ENCODE measurements at places on chromosomes 6 and 20. TPM values are rescaled to one million over a fixed set of nuclear protein-coding genes. Genes with fewer than 3 reads are reported as not detected.

GRCh38 chr6:70162972-70163371 is 139.9 kb downstream of the COL9A1 start:
- no peak for DNase-seq

- no peak for DNase-seq
Measured at GRCh38 chr6:144310765-144311164, 25.6 kb downstream of the UTRN start.

DNA sequence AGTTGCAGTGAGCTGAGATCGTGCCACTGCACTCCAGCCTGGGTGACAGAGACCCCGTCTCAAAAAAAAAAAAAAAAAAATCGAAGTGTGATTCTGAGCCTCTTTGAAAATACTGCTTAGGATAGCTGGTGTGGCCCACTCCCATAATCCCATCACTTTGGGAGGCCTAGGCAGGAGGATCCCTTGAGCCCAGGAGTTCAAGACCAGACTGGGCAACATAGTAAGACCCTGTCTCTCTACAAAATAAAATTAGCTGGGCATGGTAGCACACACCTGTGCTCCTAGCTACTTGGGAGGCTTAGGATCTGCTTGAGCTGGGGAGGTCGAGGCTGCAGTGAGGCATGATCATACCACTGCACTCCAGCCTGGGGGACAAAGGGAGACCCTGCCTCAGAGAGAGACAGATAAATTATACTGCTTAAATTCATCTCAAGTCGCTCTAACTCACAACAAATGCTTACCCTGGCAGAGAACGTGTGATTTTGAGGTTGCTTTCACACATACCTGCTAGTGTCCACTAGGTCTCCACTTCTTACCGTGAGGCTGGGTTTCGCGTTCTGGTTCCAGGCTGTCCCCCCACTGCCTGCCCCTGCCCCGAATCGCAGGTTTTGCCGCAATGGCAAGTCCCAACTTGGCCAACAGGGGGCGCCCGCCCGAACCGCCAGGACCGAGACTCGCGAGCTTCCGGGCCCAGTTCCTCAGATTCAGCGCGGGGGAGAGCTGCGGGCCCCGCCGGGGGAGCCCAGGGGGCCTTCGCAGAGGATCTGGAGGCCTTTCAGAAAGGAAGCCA is 12.3 kb upstream of the TMC2 start:
- DNase-seq: peak; percentile 93

DNA sequence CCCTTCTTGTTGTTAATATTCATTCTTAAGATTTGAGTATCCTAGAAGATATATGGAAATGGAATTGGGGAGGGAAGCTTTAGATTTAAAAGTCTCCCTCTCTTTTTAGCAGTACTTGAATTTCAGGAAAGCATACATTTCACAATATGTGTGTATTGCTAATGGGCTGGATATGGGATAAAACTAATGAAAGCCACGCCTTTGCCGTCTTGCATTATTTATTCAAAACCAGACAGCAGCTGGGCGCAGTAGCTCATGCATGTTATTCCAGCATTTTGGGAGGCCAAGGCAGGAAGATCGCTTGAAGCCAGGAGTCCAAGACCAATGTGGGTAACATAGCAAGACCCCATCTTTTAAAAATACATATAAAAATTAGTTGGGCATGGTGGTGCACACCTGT is 121.6 kb upstream of the TIAM2 start:
- DNase-seq: no peak

- no peak for DNase-seq
Measured at GRCh38 chr6:44255871-44256774, 1.2 kb downstream of the SLC35B2 start.

- DNase-seq: no peak
Measured at GRCh38 chr6:47344022-47344421, 34.3 kb upstream of the TNFRSF21 start.

- no peak for DNase-seq
Measured at GRCh38 chr6:145839653-145840052, 25.1 kb upstream of the FBXO30 start.

DNA sequence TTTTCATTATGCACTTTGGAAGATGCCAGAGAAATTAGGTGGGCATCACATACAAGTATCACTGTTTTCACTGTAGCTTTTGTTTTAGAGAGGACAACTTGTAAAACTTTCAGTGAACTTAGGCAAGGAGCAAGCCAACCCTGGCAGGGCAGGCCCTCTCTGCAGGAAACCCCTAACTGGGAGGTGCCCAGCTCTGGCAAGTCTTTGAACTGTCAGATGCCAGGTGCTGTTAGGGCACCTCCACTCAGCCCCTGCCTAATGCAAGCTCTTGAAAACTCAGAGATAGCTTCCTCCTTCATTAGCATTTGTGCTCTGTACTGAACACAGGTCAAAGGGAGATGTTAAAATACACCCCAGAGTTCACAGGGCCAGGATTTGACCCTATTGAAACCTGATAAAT is 774.2 kb upstream of the FLRT3 start:
- DNase-seq: no peak

DNA sequence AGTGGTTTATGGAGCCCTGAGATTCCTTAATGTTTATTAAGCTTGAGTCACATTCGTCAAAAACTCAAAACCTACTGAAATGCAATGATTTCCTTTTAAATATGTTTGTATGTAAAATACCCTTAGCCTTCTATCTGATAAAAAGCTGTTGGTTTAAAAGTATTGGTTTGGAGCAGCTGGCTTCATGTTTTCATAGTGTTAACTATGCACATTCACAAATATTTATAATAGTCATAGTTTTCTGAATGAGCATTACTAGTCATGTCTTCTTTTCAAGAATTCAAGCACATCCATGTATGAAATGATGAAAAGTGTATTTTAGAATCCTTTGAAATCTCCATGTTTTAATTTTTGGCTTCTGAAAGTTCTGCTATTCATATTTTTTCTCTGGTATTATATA is 558.6 kb downstream of the UTRN start:
- DNase-seq: no peak

DNA sequence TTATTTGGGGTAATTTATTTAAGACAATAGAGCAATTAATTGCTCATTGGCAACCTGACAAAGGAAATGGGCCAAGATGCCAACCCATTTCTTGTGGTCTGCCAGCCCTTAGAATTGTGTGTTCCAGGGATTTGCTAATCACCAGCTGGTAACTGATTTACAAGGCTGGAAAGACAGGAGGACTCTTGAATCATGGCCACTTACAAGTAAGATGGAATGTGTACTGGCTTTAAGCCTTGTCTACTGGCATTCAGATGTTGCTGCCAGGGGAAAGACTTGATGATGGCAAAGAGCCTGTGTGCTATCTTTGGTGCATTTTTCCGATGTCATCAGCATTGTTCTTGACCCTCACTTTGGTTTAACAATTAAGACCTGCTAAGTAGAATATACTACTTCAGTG is 91.0 kb downstream of the BCKDHB start:
- DNase-seq: no peak

- no peak for DNase-seq
Measured at GRCh38 chr20:19129306-19129705, 83.1 kb upstream of the SLC24A3 start.

DACT2 gene
- 1.0 TPM for total RNA-seq

CD24 gene
- total RNA-seq: 470 TPM
